Stimulated activated CD8-positive, alpha-beta memory T cell treated with anti-CD3 and anti-CD28 coated beads, Interleukin-2, amount 100 ng/mL, for 1 hour (primary cell): ENCODE measurements at places on chromosomes 11 and 22.

GRCh38 chr11:94735907-94736306 lies 32.2 kb upstream of the AMOTL1 start:
- DNase-seq = no peak

DNA sequence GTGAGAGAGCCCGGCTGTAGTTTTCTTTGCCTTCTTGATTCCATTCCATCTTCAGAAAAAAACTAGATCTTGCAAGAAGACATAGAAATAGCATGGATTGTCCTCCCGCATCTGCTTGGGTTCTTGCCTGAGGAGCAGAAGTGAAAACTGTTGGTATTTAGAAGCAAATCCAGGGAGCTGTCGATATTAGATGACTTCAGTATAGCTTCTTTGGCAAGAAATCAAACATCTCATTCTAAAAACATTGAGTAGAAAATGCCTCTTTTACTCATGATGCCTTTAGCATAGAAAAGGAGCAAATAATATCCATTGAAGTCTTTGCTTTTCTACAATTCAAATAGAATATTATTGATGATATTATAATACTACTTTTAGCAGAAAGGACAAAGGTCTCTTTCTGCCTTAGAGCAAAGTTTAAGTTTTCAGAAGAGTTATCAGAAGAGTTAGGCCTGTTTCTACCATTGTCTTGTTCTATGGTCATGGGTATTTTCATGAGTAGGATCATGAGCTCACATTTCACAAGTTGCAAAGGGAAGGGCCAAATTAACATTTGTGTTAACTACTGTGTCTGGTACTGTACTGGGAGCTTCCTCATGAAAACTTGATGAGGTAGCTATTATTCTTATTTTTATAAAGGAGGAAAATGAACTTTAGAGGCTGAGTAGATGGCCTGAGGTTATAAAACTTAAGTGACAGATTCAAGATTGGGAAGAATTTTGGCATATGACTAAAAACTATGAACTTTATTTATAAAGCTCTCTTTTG lies 49.7 kb downstream of the EXT2 start:
- no peak for DNase-seq

GRCh38 chr11:29562183-29562582 lies 454.6 kb downstream of the KCNA4 start:
- no peak for DNase-seq

DNA sequence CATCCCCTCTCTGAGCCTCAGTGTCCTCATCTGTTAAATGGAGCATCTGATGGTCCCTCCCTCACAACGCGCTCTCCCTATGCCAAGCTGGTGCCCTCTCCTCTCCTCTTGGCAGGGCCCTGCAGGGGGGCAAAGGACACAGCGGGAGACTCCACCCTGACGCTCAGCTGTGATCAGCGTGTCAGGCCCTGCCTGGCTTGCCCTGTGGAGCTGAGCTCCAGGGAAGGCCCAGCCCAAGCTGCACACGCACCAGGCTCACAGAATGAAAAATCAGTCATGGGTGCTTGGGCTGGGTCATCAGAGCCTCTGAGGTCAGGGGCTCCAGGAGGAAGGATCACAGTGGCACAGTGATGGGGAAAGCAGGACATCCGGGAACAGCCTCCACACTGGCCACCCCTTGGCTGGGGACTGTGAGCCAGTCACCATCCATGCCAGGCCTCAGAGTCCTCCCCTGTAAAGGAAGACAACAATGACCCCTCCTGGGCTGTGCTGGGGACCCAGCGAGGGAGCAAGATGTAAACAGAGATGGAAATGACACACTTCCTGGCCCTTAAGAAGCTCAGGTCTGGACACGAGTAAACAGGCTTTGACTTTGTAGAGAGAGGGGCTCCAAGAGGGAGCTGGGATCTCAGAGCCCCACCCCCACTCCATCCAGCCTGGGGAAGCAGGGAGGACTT lies 36.6 kb downstream of the RPL3 start:
- DNase-seq = no peak

- peak; percentile 42 for DNase-seq
Measured at GRCh38 chr11:66388780-66389386, 17.3 kb upstream of the SLC29A2 start.
